ENCODE measurements at places on chromosomes 2 and 18.

- DNase-seq = no peak
Observed at GRCh38 chr18:54035927-54036326, 188.5 kb downstream of the MBD2 start.

DNA sequence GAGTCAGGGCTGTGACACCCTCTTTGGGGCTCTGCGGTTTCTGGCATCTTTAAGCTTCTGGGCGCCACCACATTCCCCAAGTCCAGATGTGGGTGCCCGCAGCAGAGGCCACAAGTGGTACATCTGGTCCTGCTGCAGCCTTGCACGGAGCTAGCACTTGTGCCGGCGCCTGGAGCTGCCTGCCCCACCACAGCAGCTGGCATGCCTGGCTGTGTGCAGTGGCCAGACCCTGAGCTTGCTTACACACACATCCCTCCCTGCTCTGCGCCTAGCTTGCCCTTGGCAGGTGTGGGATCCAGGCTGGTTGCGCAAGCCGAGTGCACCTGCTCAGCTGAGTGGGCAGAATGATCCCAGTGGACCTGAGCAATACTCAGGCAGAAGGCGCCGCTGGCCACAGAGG, 27.3 kb downstream of the SLC4A10 start:
- DNase-seq = no peak

DNA sequence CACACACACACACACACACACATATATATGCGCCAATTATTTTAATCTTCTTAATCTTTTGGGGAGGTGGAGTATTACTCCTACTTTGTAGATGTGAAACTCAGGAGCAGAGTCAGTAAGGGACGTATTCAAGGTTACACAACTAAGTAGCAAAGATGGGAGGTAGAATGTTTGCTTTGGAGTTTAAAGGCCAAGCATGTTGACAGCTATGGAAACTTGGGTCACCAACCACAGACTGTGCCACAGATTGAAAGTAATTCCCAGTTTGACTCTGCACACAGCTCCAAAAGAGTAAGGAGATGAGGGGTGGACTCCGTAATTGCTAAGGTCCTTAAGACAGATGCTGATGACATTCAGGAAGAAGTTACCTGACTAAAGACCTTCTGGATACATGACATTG, 124.8 kb upstream of the ITGB6 start:
- DNase-seq = no peak

DNA sequence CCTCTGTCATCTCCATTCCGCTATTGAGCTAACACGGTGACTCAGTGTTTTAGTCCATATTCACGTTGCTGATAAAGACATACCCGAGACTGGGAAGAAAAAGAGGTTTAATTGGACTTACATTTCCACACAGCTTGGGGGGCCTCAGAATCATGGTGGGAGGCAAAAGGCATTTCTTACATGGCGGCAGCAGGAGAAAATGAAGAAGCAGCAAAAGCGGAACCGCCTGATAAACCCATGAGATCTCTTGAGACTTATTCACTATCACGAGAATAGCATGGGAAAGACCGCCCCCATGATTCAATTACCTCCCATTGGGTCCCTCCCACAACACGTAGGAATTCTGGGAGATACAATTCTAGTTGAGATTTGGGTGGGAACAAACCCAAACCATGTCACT, 22.6 kb upstream of the CXXC1 start:
- DNase-seq = no peak

- peak; percentile 96 for DNase-seq
Observed at GRCh38 chr2:9813312-9814128, 29.8 kb upstream of the TAF1B start.

- no peak for DNase-seq
Observed at GRCh38 chr2:160238392-160238791, 38.3 kb upstream of the ITGB6 start.
